Stimulated activated CD4-positive, alpha-beta T cell treated with anti-CD3 and anti-CD28 coated beads, Interleukin-15, amount 100 ng/mL, for 48 hours (primary cell): ENCODE measurements at places on chromosomes 16 and 17.

- no peak for DNase-seq
These were observed 138.2 kb upstream of the COX10 start for GRCh38 chr17:13931111-13931526.

DNA sequence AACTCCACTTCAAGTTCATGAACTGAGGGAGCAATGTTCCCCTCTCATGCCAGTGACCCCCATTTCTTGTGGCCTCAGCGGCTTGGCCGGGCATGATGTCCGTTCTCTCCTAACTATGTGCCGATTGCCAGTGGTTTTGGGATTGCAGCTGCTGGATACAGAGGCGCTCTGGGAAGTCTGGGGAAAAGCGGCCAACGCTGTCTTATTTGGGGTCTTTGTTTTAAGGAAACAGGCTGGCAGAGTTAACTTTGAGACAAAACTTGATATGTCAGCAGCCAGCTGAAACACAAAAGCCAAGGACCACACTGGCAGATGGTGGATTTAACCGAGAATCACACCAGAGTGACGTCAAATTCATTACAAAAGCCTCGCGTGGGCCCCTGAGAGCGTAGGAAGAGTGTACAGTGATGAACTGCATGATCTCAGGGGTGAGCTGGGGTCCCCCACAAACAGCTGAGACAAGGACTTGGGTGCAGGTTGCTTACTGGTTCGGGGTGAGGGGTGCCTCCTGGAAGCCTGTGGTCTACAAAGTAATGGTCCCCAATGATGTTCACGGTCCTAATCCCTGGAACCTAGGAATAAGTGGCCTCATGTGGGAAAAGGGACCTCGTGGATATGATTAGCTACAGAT is 180.4 kb downstream of the IRF8 start:
- DNase-seq = no peak

DNA sequence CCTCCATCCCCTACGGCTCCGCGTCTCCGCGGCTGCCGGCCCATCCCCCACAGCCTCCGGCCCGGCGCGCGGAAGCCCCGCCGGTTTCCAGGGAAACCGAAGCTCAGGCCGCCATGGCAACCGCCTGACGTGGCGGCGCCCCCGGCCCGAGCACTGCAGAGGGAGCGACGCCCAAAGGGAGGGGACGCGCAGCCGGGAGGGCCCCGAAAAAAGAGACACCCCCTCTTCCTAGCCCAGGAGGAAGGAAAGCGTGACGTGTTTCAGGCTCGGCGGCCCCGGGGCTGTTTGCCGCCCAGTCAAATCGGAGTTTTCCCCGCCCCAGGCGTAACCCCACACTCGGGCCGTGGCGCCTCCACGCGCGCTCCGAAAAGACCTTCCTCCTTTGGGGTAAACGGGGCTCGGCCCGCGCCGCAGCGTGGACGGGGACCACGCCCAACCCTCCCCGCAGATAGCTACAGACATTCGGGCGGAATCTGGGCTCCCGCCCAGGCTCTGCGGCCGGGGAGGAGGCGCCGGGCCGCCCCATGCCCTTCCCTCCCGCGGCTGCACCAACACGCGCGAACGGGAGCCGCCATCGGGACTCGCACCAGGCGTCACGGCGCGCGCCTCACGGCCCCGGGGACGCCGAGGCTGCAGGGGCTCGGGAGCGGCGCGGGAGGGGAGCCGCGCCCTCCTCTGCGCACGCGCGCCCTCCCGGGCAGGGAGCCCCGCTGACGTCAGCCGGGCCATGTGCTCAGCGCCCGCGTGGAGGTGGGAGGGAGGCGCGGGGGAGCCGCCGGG is 7.5 kb downstream of the MNT start:
- DNase-seq = peak; percentile 86

DNA sequence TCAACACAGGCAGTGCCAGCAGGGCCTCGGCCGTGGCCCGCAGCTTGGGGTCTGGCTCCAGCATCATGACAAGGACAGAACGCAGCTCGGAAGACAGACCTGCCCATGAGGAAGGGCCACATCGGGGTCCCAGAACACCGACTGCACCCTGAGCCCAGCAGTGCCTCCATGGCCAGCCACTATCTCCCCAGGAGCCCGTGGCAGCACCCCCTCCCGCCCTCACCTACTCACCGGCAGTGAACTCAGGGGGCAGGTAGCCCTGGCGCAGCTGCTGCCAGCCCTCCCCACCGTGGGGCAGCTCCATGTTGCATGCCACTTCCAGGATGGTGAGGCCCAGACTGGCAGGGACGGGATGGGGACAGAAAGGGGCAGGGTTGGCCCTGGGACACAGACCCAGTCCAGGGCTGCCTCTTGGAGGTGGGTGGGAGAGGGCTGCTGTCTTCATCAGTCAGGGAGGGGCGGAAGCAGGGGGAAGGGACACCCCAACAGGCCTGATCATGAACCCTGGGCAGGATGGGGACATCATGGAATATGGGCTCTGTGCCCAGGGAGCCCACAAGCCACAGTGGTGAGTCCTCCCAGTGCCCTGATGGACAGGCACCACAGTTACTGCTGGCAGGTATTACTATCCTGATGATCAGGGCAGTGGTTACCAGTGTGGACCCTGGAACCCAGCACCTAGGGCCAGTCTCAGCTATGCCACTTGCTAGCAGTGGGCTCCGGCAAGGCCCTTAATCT is 5.3 kb downstream of the PAQR4 start:
- no peak for DNase-seq

- peak; percentile 69 for DNase-seq
These were observed 3.4 kb downstream of the SLC38A10 start for GRCh38 chr17:81291662-81292061.
